ENCODE measurements at places on chromosomes 2 and 18.

DNA sequence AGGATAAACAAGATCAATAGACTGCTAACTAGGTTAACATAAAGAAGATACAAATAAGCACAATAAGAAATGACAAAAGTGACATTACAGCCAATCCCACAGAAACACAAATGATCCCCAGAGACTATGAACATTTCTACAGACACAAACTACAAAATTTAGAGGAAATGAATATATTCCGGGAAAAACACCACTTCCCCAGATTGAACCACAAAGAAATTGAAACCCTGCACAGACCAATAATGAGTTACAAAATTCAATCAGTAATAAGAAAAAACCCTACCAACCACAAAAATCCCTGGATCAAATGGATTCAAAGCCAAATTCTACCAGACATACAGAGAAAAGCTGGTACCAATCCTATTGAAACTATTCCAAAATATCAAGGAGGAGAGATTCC, 232.4 kb upstream of the RBMS1 start:
- no peak for DNase-seq

GRCh38 chr18:211582-211981, 53.2 kb downstream of the USP14 start:
- no peak for DNase-seq

DNA sequence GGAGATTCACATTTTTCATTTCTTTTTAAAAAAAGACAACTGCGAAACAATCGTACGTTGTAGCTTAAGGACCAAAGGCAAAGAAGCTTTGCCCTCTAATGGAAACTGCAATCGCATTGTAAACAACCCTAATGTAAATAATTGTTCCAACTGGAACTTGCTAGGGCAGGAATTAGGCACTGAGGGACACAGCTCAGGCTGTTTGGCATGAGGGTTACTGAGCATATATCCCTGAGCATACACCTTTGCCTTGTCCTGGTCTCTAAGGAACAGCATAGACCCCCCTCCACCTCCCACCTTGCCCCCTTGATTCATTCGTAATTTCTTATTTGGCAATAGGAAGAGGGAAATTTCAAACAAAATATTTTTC, 396.4 kb downstream of the LNPK start:
- no peak for DNase-seq

DNA sequence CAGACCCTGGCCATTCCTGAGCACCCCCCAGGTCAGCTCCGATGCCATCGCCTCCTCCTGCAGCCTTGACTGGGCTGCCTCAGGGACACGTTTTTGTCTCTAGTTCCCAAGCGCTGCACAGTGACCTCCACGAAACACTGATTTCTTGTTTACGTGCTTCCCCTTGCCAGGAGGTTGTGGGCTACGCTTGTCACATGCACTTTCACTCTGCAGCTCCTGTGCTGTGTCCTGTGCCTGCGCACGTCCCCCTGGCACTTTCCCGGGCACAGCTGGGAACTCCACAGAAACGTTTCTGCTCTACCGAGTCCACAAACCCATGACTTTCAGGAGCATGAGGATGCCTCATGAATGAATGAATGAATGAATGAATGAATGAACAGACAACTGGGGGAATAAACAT, 160.6 kb downstream of the LAMA1 start:
- no peak for DNase-seq

DNA sequence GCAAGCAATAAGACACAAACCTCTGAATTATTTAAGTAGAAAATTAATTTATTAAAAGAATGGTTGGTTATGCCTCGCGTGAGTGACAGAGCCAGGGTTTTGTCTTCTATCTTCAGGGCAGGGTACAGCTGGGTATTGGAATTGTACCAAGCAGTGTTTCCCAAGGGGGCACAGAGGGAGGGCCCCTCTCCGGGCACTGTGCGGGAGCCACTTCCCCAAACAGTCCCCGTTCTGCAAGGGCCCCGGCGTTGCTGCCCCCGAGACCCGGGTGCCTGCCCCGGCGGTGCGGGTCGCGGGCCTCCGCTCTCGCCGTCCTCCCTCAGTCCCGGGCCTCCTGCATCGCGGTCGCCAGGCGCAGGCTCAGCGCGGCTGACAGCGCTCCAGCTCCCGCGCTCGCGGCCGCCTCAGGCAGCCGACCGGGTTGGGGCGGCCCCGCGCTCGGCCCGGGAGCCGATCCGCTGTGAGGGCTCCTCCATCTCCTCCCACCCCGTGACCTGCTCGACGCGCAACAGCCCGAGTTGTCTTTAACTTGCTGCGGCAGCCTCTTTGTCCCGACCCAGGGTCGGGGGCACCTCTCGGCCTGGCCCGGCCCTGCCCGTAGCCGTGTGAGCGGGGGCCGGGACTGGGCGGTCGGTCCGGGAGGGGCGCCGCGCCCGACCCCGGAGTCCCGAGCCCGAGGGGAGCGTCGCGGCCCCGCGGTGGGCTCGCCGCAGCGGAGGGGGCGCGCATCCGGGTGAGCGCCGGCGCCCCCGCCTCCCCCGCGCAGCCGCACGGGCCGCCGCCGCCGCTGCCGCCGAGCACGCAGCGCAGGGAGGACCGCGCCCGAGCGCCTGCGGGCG, 620 bp upstream of the GALNT1 start:
- peak; percentile 56 for DNase-seq

DNA sequence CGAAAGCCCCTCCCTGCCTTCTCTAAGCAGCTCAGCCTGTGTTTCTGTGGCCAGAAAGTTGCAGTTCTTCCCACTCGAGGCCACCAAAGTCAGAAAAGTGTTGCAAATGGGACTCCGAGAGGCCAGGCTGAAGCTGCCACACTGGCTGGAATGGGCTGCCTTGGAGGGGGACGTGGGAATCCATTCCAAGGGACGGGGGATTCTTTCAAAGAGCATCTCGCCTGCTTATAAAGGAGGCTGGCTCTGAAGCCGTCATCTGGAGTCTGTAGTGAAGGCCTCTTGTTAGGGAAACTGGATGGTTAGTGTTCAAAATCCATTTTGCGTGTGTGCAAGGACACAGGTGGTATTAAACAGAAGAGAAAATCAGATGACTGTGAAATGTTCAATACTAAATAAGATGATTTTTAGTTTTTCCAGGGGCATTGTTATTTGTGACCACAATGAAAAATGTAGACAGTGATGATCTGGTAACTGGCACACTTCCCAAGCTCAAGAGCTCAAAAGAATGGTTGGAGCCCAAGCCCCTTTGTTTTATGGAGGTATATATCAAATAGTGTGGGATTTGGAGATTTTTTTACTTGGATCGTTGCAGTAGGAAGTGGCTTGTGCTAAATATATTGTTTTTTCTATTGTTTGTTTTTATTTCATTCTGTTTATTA, 782 bp downstream of the FAM228B start:
- DNase-seq: no peak

- no peak for DNase-seq
These were observed 443.9 kb upstream of the VRK2 start for GRCh38 chr2:57602733-57603132.

DNA sequence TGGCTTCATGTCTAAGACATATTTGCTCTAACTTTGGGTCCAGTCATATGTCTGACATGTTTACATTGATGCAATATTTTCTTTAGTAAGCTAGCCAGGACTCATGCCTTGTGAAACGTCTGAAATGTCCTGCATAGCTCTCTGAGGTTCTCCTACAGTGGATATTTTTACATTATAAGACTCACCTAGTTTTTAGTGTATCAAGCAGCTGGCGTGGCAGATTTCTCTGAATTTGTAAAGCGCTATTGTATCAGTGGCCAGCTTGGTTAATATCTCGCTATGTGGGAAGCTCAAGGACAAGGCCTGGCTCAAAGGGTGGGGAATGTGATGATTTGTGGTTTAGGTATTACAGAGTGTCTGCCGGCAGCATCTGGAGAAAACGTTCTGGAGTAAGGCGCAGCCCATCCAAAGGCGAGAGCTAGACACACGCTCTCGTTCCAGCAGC, 164.3 kb downstream of the LTBP1 start:
- no peak for DNase-seq

GRCh38 chr18:69725855-69726508, 221.7 kb downstream of the CD226 start:
- DNase-seq: no peak

GRCh38 chr2:11097038-11097720, 58.1 kb upstream of the SLC66A3 start:
- DNase-seq: no peak

DNA sequence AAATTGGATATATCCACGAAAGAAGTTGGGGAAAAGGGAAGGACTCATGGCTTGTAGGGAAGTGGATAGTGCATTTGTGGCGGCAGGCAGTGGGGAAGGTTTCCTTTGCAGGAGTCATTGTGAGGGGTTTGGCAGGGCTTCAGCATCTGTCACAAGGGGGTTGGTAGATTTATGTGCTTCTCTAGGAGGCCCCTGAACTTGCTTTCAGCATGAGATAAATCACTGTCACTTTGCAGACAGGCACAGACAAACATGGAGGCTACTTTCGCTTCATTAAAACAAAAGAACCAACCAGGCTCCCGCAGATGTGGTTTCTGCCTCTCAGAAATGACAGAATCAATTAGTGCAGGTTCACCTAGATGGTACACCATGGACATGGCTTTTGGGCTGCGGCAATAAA, 340.7 kb downstream of the TGIF1 start:
- no peak for DNase-seq

All from stimulated activated CD4-positive, alpha-beta T cell treated with anti-CD3 and anti-CD28 coated beads, Interleukin-4, amount 100 ng/mL, for 1 hour (primary cell).